Mammary epithelial cell (primary cell): ENCODE measurements at places on chromosomes 4 and X.

DNA sequence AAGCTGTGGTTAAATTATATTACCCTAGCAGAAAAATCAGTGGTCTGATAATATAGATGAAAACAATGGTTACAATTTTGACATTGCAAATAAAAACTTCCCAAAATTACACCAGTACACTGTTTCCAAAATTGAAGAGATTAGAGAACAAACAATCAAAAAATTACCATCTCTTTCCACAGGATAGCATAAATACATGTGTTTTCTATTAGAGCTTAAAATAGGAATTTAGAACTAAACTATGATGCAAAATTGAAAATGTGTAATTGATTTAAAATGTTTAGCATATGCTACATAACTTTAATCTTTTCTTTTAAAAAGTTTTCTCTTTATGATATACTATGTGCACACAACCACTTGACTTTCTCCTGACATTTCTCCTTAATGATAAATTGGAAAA is 6.7 kb downstream of the EDNRA start:
- DNase-seq: no peak

DNA sequence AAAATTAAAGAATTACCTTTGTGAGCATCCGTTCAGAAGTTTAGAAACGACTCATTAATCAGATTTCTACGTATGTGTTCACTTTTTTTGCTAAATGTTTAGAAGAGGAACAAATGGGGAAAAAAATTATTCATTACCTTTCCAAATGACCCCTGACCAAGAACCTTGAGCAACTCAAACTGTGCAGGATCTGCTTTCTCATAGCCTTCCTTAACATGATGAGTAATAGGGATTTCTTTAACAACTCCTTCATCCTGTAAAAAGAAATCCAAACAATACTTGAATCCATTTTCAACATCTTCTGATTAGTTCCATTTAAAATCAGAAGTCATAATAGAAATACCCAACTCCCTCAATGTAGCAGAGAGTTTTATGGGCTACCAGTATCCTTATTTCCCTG is 32.1 kb downstream of the RPS6KA6 start:
- DNase-seq: no peak

DNA sequence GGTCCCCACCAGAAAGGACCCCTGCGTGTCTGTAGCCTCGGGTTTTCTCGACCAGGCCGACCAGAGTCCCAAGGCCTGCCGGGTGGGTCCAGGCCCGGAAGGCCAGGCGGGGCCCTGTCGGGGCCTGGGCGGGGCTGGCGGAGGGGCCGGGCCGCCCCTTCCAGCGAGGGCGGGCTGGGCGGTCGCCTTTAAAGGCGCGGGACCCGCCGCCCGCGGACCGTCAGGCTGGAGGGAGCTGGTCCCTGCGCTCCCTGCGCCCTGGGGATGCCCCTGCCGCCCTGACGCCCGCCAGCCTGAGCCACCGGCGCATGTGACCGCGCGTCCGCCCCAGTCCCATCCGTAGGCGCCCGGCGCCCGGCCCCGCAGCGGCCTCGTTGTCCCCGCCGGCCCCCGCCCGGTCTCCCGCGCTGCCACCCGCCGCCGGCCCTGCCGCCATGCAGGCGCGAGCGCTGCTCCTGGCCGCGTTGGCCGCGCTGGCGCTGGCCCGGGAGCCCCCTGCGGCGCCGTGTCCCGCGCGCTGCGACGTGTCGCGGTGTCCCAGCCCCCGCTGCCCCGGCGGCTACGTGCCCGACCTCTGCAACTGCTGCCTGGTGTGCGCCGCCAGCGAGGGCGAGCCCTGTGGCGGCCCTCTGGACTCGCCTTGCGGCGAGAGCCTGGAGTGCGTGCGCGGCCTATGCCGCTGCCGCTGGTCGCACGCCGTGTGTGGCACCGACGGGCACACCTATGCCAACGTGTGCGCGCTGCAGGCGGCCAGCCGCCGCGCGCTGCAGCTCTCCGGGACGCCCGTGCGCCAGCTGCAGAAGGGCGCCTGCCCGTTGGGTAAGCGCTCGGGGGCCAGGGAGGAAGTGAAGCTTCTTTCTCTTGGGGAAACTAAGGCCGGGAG is at the start of gene HTRA3:
Gene HTRA3 (plus strand): TSS at position 220 of the 883 bp plus-strand sequence. CDS start 215 bp downstream, at position 435.
- DNase-seq: no peak

- DNase-seq: no peak
Observed at GRCh38 chr4:140808256-140808655, 52.1 kb upstream of the TBC1D9 start.

GRCh38 chrX:10725071-10725470 is 104.7 kb upstream of the MID1 start:
- DNase-seq: no peak

GRCh38 chrX:9770319-9770718 is 4.7 kb upstream of the GPR143 start:
- peak; percentile 15 for DNase-seq

DNA sequence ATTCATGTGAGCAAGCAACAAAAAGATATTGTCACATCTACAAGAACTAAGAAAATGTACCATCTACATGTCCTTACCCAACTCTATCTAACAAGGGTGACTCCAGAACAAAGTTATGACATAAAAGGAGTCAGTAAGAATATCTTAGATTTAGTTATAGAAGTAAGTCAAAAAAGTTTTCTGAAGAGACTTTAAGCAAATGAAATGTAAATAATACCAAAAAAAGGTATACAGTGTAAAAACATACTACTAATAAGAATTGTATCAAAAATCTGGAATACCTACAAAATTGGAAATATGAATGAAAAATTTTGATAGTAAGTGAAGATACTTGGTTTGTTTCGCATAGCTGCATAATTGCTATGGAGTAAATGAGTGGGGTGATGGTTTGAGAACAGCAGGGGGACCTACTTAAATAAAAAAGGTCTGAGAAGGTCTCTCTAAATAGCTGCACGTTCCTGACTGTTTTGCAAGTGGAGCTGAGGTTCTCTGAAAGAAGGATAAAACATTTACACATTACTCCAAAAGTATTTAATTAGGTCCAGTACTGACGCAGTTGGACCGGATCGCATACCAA is 51.0 kb upstream of the ENPP6 start:
- no peak for DNase-seq

GRCh38 chr4:94570558-94570957 is 118.8 kb downstream of the PDLIM5 start:
- DNase-seq: no peak

DNA sequence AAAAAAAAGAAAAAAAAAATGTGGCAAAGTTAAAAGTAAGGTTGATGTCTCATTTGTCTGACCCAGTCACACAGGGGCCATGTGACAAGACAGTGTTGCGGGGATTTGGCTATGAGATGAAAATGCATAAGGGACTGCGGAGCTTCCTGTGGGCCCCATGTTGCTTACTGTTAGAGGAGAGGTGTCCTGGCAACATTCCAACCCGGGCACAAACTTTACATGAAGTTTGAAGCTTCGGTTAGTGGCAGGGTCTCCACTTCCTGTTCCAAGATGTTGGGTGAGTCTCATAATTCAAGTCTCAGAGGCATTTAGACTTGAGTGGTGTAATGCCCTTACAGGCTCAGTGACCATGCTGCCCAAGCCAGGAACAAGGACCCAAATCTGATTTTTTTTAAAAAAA is 111.3 kb downstream of the MAML3 start:
- no peak for DNase-seq

GRCh38 chrX:66751136-66751782 is 112.4 kb upstream of the EDA2R start:
- no peak for DNase-seq

- DNase-seq: no peak
Observed at GRCh38 chrX:154120567-154120966, 23.1 kb upstream of the MECP2 start.

GRCh38 chr4:48139691-48140090 is 5.6 kb upstream of the TXK start:
- DNase-seq: no peak

DNA sequence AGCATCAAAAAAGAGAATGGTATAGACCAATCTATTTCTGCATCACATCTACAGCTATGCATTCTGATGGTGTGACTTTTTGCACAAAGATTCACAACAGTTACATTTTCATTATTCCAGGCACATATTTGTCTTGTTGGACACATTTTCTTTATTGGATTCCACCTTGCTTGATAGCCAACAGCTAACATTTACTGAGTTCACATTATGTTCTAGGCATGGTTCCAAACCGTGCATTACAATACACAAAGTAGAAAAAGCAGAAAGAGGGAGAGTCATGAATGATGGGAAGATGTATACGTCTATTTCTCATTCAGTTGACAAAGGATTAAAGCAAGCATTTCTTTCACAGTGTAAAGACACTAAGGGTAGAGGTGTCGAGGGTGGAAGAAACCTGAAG is 22.9 kb upstream of the CLGN start:
- DNase-seq: no peak

GRCh38 chr4:95536650-95537049 is 12.1 kb downstream of the UNC5C start:
- peak; percentile 10 for DNase-seq

DNA sequence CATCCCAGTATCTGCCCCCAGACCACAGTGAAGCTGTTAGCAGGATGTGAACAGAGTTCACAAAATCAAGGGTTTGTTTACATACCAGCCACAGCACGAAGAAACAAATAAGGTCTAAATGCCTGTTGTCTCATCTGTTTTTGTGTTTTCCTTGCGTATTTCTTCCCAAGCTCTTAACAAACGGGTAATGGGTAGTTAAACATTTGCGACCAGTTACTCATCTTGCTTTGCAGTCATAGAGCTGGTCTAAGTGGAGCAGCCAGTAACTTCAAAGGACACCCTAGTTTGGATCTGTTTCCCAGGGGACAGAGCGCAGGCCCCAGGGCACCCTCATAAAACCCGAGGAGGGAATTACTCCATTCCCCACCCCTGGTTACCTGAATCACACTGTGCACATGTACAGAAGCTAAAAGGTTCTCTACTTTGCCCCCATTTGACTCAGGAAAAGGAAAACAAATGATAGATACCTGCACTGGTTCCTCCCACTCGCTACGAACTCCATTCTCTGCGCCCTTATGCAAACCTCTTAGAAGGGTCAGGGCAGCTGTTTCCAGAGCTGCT is 68.8 kb downstream of the MAML3 start:
- no peak for DNase-seq

GRCh38 chr4:147617841-147618691 is 869 bp downstream of the TMEM184C start:
- no peak for DNase-seq

DNA sequence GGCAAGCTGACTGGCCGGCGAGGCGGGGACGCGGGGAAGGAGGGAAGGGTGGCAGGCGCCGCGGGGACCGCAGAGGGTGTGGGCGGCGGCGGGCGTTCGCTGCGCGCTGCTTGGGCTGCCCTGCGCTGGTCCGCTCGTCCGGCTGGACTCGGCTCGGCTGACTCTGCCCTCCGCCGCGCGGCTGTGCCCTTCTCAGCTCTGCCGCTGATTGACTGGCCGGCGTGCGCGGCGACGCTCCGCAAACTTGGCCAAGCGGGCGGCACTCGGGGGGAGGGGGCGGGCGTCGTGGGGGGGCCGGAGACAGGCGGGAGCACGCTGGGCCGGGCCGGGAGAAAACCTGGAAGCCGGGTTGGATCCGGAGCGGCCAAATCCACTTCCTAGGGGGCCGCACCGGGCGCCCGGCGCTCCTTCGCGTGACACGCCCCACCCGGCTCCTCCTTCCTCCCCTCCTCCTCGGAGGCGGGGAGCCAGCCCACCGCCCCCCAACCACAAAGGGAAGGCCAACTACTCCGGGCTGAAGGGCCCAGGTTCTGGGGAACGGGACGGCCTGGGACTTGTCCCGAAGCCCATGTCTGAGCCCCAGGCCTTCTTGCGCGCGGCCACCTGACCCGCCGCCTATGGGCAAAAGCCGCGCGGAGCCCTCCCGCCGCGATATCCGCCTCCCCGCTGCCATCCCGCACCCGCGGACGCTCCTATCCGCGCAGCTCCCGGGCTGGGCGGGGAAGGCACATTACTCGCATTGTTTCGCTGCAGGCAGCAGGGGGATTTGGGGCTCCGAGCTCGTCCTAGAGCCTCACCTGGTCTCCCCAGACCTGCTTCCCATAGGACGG is at the start of gene GPC4:
Gene GPC4 (minus strand): TSS at position 214 of the 830 bp plus-strand sequence. CDS start 524 bp downstream, outside the sequence.
- DNase-seq: peak; percentile 49

DNA sequence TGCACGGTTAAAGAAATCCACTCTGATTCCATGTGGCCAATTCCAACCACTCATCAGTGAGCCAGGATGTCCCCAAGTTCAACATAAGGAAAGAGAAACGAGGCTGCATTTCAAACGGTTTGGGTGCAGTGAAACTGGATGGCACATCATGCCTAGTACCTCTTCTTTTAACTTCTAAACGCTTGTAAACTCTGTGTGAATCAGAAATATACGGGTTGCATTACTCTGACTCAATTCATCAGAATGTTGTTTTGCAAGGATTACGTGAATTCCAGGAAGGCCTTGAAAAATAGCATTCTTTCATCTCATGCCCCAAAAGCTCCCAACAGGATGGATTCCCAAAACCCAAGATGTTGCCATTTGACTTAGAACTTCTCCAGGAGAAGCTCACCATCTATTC is 270.4 kb downstream of the LDB2 start:
- DNase-seq: peak; percentile 1

DNA sequence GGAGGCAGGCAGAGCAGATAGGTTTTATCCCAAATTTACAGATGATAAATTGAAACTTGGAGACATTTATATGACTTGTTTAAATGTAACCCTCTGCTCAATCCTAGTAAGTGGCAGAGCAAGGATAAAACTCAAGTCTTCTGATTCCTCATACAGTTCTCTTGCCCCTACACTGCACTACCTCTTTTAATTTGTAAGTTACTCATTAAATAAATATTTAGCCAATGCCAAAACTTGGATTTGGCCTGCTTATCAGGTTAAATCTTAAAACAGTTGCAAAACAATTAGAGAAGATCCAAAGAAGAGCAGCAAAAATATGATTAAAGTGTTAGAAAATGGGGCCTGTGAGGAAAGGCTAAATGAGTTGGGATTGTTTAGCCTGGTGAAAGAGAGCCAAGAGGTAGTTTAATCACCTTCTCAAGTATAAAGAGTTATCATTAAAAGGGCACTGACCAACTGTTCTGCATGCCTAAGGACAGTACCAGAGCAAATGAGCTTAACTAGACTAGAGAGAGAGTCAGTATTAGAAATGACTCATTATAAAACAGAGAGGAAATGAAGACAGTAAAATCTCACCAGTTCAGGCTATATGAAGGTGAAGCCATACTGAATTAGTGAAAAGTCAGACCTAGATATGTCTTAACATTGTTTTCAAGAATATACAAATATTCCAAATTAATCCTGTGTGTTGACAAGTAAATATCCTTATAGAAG is 146.3 kb downstream of the GRIA3 start:
- no peak for DNase-seq

- no peak for DNase-seq
Observed at GRCh38 chr4:169664615-169665014, 44.2 kb downstream of the CLCN3 start.
